Osteoblast (primary cell): ENCODE measurements at places on chromosomes 1 and 21. TPM values are rescaled to one million over a fixed set of nuclear protein-coding genes. Genes with fewer than 3 reads are reported as not detected.

GRCh38 chr1:23625459-23625858 lies 66.1 kb upstream of the RPL11 start:
- DNase-seq = no peak

DNA sequence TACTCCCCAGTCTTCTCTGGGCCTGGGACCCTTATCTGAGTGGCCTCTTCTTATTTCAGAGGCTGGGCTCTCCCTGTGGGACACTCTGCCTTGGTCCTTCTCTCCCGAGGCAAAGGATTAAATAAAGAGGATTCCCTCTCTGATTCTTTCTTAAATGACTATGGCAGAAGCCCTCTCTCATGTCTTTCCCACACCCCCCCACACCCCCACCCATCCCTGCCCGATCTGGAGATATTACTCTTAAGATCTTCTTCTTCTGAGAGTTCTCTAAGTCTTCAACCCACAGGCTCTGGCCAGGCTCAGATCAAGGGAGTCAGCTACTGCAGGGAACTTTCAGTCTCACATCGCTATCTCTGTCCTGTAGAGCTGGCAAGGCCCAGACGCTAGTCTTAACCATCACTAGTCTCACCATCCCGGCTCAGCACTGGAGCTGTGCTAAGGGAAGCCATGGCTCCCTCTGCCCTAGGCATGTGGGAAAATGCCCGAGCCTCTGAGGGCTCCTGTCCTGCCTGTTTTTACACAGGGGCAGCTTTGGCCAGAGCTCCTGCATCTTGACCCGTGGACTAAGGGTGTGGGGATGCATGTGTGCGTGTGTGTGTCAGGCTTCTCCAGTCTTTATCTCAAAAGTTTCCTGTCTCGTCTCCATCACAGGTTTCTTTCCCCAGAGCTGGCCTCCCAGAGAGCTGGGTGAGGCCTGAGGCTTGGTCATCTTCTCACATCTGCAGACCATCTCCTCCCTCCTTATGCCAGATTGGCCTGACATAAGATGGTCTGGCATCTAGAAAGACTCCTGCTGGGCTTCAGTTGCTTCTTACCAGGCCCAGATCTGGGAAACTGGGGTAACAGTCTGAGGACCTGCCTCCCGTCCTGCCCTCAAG lies 36.7 kb downstream of the LGR6 start:
- peak; percentile 36 for DNase-seq

DNA sequence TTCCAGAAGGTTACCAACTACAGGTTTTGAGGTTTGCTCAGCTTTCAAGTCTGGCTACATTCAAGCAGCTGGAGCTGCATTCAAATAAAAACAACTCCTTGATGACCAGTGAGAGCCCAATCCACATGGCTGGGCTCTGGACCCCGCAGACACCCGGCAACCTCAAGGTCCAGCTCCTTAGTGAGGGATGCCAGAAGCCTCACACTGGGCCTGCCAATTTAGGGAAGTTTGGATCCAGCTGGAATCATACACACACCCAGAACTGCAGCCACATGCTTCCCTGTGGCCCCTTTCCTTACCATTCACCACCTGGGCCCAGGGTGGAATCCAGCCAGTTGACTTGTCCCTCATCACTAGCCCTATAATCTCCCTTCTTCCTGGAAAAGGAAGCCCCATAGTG lies 123.7 kb downstream of the UBE2U start:
- no peak for DNase-seq

DNA sequence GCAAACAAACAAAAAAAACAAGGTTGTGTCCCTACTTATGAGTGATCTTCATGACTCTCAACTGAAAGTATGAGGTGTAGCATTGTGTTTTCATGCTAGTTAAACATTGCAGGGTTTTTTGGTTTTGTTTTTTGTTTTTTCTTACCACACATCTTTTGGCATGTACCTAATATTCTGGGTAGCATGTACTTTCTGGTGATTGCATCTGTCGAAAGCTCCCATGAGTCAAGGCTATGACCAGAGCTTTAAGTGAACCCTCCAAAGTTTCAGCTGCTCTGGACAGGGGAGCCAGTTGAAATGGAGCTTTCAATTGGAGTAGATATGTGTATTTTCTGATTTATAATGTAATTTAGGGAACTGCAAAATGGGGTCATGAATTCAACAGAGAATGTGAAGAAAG lies 115.5 kb downstream of the KCNK2 start:
- no peak for DNase-seq

GRCh38 chr1:180962178-180962577 lies 49.5 kb downstream of the KIAA1614 start:
- no peak for DNase-seq

- DNase-seq = no peak
These were observed 39.8 kb upstream of the RAB4A start for GRCh38 chr1:229230893-229231753.

DNA sequence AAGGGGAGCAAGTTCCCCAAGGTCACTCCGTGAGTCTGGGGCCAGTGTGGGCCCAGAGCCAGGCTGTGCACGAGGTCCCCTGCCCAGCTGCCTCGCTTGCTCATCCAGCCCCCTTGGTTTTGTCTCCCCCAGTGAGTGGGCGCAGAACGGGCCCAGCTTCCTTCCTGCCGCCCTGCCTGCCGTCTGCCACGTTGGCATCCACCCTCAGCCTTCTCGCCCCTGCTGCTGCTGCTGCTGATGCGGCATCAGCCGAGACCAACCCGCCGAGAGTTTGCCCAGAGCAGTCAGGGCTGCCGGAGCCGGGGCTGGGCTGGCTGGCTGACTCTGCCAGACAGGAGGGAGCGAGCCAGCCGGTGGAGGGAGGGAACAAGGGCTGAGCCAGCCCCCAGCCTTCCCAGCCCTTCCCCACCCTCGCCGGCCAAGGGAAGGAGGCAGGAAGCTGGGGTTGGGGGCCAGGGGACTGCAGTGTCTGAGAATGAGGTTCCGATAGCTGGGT lies 31.4 kb upstream of the WASF2 start:
- peak; percentile 85 for DNase-seq

GRCh38 chr1:27862671-27863537 lies 9.4 kb upstream of the THEMIS2 start:
- peak; percentile 98 for DNase-seq

DNA sequence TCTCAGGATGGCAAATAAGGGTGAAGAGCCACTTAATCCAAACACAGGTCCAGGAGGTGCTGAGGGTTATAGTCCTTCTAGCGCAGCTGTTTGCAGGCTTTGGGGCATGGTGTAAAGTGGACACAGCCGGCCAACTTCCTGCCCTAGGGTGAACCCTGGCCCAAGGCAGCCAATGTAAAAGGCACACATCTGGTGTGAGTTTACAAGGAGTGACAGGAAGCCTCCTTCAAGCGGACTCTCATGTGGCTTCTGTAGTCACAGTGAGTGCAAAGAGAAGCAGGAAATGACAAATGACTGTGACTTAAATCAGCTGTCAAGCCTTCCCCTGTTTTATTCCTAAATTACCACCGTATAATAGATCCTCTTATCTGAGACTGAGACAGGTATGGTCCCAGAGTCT lies 213.0 kb downstream of the CRB1 start:
- DNase-seq = no peak

DNA sequence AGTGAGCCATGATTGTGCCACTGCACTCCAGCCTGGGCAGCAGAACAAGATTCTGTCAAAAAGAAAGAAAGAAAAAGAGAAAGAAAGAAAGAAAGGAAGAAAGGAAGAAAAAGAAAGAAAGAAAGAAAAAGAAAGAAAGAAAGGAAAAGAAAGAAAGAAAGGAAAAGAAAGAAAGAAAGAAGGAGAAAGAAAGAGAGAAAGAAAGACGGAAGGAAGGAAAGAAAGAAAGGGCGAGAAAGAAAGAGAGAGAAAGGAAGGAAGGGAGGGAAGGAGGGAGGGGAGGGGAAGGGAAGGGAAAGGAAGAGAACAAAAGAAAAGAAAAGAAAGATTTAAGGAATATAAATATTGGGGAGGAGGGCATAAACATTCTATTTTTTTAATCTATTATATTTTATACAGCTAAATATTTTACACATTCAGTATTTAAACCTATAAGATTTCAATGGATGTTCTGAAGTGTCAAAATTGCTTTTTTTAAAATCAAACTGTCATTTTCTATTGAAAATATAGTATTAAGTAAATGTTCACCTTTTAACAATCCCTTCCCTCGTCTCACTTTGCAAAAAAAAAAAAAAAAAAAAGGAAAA lies 6.8 kb upstream of the JAK1 start:
- DNase-seq = no peak

GRCh38 chr1:87450136-87450535 lies 121.5 kb downstream of the LMO4 start:
- no peak for DNase-seq

GRCh38 chr21:24014381-24014780 lies 1592.9 kb downstream of the MRPL39 start:
- DNase-seq = no peak

GRCh38 chr1:117567435-117567834 lies 38.4 kb upstream of the TENT5C start:
- no peak for DNase-seq

DNA sequence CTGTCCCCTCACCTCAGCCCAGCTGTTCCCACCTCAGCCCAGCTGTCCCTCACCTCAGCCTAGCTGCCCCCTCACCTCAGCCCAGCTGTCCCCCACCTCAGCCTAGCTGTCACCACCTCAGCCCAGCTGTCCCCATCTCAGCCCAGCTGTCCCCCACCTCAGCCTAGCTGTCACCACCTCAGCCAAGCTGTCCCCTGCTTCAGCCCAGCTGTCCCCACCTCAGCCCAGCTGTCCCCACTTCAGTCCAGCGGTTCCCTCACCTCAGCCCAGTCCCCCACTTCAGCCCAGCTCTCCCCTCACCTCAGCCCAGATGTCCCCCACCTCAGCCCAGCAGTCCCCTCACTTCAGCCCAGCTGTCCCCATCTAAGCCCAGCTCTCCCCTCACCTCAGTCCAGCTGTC lies 88.4 kb upstream of the CSF3R start:
- DNase-seq = no peak

DNA sequence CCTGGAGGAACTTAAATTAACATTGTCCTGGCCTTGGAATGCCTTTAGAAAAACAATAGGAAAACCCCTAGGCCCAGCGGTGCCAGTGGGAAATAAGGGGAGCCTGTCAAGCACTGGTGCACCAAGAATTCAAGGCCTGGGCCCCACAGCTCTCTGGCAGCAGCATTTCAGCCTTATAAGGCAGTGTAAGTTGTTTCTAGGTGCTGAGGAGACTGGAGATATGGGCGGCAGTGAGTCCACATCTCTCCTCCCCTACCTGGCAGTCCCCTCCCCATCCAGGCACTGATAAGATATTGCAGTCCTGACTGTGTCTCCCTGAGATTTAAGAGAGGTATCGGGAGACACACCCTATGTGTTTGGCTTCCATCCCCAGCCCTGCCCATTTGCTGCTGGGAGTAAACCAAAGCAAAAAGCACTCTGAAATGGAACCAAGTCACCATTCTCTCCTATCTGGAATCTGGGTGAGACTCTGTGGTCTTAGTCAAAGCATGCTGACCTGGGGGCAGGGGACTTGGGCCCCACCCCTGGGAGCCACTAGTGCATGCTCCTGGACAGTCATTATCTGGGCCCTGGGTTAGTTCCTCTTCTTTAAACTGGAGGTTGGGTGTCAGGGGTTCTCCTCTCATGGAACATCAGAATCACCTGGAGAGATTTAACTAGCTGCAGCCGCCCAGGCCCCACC lies 30.5 kb downstream of the DEGS1 start:
- no peak for DNase-seq

GRCh38 chr1:94471271-94471670 lies 53.1 kb downstream of the ABCD3 start:
- DNase-seq = no peak

DNA sequence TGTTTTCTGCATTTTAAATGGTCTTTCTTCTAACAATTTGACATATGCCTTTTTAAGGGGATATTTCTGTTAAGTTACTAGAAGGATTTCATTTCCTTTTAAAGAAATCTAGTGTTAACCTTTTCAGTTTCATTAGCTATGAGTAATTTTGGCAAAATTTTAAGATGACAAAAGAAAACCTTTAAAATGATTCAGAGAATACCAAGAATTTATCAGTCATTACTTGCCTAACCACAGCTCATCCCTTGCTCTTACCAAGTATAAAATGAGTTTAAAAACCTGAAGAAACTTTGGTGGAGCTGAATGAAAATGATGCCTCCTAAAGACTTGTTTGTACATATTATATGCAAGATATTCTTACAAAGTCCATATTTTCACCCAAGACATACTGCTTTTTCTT lies 101.7 kb downstream of the NEK7 start:
- peak; percentile 32 for DNase-seq

DNA sequence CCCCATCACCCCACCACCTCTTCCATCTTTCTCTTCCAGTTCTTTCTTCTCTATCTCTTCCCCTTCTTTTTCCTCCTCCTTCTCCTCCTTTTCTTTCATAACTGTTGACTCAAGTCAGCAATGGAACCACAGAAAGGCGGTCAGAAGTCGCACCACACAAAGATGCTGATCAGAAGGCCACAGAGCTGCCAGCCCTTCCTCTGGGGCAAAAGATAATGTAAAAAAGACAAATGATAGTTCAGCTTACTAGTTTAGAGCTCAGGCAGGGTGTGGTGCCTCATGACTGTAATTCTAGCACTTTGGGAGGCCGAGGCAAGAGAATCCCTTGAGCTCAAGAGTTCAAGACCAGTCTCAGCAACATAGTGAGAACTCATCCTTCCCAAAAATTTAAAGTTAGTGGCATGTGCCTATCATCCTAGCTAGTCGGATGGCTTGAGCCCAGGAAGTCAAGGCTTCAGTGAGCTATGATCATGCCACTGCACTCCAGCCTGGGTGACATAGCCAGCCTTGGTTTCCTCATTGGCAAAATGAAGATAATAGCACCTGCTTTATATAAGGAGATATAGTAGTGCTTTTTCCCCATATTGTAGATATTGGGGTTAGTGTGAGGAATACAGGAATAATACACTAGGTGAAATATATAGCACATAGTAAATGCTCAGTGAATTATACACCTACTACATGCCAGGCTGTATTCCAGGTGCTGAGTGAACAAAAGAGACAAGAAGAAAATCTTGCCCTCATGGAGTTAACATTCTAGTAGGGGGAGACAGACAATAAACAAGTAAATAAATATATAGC lies 12.5 kb upstream of the IGSF3 start:
- no peak for DNase-seq

DNA sequence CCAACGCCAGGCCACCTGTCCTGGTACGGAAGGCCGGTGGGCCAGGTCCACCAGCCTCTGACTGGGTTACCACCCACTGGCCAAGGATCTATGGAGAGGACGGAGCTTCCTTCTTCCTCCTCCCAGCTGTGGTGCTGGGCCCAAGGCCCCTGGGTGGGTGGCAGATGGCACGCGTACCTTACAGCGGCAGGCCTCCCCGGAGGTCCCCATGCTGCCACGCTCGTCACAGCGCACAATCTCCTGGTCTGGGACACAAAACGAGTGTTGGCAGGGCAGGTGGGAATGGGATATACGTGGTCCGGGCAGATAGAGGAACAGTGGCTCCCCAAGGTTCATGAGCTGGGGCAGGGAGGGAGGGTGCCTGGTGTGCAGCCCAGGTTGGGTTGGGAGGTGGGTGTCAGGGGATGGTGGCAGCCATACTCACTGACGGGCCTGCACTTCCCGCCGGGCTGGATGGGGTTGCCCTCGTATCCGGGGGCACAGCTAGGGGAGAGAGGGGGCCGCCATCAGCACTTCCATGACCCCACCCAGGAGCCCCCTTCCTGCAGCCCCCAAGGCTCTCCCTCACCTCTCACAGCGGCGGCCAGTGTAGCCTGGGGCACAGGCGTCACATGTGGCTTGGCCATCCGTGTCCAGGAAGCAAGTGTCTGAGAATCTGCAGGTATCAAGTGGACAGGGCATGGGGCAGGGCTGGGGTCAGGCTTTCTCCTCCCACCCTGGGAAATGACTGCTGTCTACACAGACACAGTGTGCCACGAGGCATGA lies 58.9 kb downstream of the HSPG2 start:
- DNase-seq = no peak

Gene HSPB7
- 4.1 and 6.9 TPM in 2 replicates for total RNA-seq

Gene SPATA1
- 1.8 and 2.1 TPM in 2 replicates for total RNA-seq

Gene TDRD10
- not detected in 2 replicates for total RNA-seq

Gene CD1E
- total RNA-seq = not detected in 2 replicates

Gene ARMH1
- total RNA-seq = 3.2 and 4.3 TPM in 2 replicates

Gene PALMD
- total RNA-seq = 2.5 and 5.6 TPM in 2 replicates

Gene ZNF684
- 3.6 and 3.8 TPM in 2 replicates for total RNA-seq

Gene C1orf185
- not detected in 2 replicates for total RNA-seq
